Activated CD8-positive, alpha-beta T cell treated with anti-CD3 and anti-CD28 coated beads, Interleukin-2, amount 10 ng/mL, durations not matched to agents 7 days and 5 days (primary cell): ENCODE measurements at places on chromosomes 12 and 14.

DNA sequence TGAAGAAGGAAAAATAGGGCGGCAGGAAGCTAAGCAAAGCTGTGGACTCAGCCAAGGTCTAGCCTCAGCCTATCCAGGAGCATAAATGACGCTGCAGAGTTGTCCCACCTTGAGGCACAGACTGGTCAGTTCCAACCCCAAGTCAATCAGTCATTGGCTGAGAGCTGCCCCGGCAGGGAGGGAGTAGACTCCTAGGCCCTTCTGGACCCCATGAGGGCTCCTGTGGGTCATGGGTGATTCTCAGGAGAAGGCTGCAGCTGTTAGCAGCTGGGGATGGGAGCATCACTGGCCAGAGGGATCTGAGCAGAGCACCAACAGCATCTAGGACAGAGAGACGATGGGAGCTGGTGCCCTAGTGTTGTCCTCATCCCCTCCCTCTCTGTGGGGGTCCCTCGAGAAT is 51.8 kb upstream of the ESRRB start:
- peaks cover 16% of the 10 kb centered on the region for H3K27me3 ChIP-seq
- H3K27ac ChIP-seq = no peak overlapping the region
- H3K36me3 ChIP-seq = no peaks in the 10 kb centered on the region
- no peak overlapping the region for H3K4me3 ChIP-seq

DNA sequence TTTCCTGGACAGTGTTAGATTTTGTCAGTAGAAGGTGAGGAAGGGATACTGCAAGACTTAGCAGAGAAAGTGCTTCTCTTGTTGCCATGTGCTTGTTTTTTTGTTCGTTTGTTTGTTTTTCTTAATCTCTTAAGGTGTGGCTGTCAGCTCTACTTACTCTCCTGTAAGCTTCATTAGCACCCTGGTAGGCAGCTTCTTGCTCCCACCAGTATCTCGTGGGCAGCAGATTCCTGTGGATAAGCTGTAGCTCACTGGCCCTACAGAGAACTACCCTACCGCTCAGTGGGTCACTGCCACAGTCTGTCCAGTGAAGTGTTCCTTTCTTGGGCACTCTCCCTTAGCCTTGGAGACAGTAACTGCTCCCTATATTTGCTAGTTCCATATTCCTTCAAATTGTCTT is 30.1 kb downstream of the VRK1 start:
- H3K27me3 ChIP-seq = no peaks in the 10 kb centered on the region
- H3K4me3 ChIP-seq = no peak overlapping the region
- H3K36me3 ChIP-seq = peaks cover 45% of the 10 kb centered on the region
- H3K4me1 ChIP-seq = peaks cover 15% of the 10 kb centered on the region

DNA sequence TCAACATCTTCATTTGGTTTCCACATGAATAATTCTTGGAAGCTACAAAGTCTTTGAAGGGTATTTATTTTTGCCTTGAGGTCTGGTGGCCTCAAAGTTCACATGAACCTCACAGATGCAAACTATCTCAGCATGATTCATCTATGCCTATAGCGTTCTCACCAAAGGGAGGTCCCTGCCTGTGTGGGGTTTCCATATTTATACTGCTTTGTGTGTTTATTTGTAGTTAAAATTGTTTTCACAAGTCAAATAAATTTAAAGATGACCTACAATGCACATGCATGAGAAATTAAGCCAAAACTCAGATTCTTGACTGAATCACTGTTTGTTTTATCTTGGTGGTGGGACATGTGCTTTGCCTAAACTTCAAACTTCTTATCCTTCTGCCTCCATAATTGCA is 176.7 kb downstream of the PPM1H start:
- peaks cover 16% of the 10 kb centered on the region for H3K4me1 ChIP-seq
- no peak overlapping the region for H3K27ac ChIP-seq
- no peaks in the 10 kb centered on the region for H3K36me3 ChIP-seq
- H3K27me3 ChIP-seq = peaks cover 11% of the 10 kb centered on the region
- no peak overlapping the region for H3K4me3 ChIP-seq

- peaks cover 3% of the 10 kb centered on the region for H3K4me1 ChIP-seq
- H3K27ac ChIP-seq = no peak overlapping the region
- H3K27me3 ChIP-seq = no peaks in the 10 kb centered on the region
- no peak overlapping the region for H3K4me3 ChIP-seq
- no peak for DNase-seq
These were observed 24.6 kb upstream of the ANKLE2 start for GRCh38 chr12:132786192-132786591.

DNA sequence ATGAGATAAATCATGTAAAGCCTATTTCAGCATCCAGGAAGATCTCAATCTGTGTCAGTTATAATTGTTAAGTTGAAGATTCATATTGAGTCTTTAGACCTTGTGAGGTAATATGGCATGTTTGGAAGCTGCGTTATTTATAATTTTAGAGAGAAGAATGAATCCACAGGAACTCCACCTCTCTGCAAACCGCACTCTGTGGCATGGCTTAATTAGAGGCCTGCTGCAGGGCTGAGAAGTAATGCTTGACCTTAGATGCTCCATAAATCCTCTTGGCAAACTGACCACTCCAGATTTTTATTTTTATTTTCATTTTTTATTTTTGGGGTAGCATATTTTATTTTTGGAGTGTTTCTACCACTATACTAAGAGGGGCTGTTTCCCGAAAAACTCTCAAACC is 28.8 kb downstream of the BCAT1 start:
- no peak overlapping the region for H3K27ac ChIP-seq
- no peak for DNase-seq
- no peaks in the 10 kb centered on the region for H3K27me3 ChIP-seq
- H3K4me1 ChIP-seq = peaks cover 15% of the 10 kb centered on the region
- H3K36me3 ChIP-seq = peaks cover 2% of the 10 kb centered on the region

DNA sequence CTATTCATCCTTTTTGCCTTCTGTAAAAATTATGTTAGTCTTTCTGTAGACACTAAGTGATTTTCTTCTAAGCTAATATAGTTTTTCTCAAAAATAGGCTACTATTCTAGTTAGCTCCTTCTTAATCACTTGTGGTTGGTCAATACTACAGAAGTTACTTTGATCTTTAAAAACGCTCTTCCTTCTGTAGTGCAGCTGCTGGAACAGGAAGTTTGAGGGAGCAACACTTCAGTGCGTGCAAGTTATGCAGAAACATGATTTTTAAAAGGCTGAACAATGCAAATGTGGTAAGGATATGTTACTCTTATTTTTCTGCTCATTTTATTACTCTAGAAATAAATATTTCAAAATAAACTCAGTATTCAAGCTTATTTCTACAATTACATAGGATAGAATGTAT is 11.1 kb upstream of the RERGL start:
- no peak overlapping the region for H3K4me3 ChIP-seq
- H3K4me1 ChIP-seq = no peaks in the 10 kb centered on the region
- H3K36me3 ChIP-seq = no peaks in the 10 kb centered on the region
- H3K27me3 ChIP-seq = no peaks in the 10 kb centered on the region
- no peak for DNase-seq

- no peak overlapping the region for H3K27ac ChIP-seq
- DNase-seq = no peak
- H3K4me3 ChIP-seq = no peak overlapping the region
These were observed 1164.0 kb downstream of the TMEM121 start for GRCh38 chr14:106690333-106690891.

DNA sequence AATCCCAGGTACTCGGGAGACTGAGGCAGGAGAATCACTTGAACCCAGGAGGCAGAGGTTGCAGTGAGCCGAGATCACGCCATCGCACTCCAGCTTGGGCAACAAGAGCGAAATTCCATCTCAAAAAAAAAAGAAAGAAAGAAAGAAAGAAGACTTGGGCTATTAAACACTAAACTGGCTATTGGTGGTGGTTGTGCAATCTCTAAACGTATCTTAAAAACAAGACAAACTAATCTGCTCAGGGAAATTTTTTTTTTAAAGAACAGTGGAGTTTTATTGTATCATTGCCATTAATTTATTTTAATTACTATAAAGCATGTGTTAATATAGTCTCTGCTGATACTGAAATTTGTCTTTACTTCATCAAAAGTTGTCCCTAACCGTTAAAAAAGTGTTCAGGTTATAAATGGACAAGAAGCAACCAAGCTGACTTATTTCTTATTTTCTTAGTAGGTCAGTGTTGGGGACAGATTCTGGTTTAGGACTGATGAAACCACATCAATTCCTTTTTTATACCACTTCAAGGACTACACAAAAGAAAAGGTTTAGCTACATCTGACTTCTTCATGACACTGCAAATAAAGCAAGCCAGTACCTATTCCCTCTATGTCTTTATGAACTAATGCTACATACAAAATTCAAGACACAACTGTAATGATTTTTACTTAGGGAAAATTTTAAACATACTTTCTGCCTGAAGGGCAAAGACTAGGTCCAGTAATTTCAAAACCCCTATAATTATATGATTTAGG is 68.7 kb upstream of the KRAS start:
- no peak overlapping the region for H3K27ac ChIP-seq
- H3K27me3 ChIP-seq = no peaks in the 10 kb centered on the region
- DNase-seq = no peak
- no peak overlapping the region for H3K4me3 ChIP-seq
- no peaks in the 10 kb centered on the region for H3K36me3 ChIP-seq

DNA sequence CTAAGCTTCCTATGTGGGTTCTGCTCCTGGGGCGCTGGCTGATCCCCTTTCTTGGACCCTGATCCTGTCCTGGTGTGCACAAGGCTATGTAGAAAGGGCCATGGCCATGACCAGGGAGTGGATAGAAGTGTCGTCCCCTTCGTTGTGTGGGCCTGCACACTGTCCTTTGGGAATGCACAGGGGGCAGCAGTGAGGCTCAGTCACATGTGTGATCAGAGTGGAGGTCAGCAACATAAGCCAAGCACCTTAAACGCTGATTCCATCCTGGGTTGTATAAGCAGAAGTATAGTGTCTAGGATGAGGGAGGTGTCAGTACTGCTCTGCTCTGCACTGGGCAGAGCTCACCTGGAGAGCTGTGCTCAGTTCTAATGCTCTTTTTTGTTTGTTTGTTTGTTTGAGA is 48.4 kb downstream of the ESRRB start:
- no peak overlapping the region for H3K4me3 ChIP-seq
- H3K27me3 ChIP-seq = no peaks in the 10 kb centered on the region
- H3K4me1 ChIP-seq = no peaks in the 10 kb centered on the region
- H3K36me3 ChIP-seq = no peaks in the 10 kb centered on the region

GRCh38 chr14:94890785-94891184 is 120.9 kb upstream of the GSC start:
- H3K27me3 ChIP-seq = no peaks in the 10 kb centered on the region
- H3K4me1 ChIP-seq = no peaks in the 10 kb centered on the region
- no peak overlapping the region for H3K27ac ChIP-seq
- H3K4me3 ChIP-seq = no peak overlapping the region
- DNase-seq = no peak

DNA sequence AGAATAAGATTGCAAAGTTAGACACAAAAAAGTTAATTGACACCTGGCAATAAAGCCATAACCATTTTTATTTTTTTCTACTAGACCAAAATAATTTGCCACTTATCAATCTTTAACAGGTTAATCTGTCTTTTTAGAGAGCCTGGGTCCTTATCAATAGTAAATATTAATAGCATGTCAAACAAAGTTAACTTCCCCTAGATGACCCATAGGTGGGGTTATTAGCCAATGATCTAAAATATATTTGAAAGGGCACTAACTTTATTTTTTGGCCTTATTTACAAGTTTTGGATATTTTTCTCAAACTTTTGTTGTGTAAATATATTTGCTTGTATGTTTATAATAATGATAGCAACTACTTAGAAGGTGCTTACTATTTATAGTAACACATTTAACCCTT is 3.9 kb downstream of the ANKRD33 start:
- no peak overlapping the region for H3K4me3 ChIP-seq
- H3K27ac ChIP-seq = no peak overlapping the region
- H3K36me3 ChIP-seq = no peaks in the 10 kb centered on the region
- peaks cover 6% of the 10 kb centered on the region for H3K27me3 ChIP-seq

DNA sequence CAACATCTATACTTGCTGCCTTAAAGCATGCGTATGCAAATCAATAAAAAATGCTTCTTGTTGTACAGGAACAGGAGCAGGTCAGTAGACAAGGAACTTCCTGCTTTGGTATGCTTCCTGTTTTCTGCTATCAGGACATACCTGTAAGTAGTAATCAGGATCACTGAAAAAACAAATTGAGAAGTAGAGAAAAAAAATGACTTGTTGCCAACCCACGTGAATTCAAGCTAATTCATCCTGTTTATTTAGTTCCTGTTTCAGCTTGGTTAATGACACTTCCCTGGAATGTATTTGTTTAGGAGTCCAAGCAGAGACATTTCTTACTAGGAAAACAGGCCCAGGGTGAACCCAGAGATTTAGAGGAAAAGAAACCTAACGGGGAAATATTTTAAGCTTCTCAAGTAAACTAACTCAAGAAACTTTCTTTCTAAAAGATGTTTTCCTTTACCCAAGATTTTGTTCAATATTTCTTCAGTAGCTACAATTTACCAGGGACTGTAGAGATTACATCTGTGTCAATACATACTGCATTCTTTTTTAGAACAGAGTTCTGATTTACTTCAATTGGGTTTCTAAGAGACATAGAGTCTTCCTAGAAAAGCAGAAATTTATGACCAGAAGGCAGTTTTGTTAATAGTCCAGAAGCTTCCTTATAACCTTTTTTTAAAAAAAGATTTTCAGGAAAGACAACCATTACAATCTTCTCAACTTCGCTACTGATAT is 124.2 kb downstream of the PAWR start:
- no peaks in the 10 kb centered on the region for H3K4me1 ChIP-seq
- no peak overlapping the region for H3K27ac ChIP-seq
- no peaks in the 10 kb centered on the region for H3K36me3 ChIP-seq

GRCh38 chr12:95997911-95998510 is 1.9 kb upstream of the HAL start:
- no peaks in the 10 kb centered on the region for H3K27me3 ChIP-seq
- H3K4me1 ChIP-seq = peaks cover 6% of the 10 kb centered on the region
- no peak overlapping the region for H3K27ac ChIP-seq
- no peak for DNase-seq
- H3K36me3 ChIP-seq = peaks cover 4% of the 10 kb centered on the region

DNA sequence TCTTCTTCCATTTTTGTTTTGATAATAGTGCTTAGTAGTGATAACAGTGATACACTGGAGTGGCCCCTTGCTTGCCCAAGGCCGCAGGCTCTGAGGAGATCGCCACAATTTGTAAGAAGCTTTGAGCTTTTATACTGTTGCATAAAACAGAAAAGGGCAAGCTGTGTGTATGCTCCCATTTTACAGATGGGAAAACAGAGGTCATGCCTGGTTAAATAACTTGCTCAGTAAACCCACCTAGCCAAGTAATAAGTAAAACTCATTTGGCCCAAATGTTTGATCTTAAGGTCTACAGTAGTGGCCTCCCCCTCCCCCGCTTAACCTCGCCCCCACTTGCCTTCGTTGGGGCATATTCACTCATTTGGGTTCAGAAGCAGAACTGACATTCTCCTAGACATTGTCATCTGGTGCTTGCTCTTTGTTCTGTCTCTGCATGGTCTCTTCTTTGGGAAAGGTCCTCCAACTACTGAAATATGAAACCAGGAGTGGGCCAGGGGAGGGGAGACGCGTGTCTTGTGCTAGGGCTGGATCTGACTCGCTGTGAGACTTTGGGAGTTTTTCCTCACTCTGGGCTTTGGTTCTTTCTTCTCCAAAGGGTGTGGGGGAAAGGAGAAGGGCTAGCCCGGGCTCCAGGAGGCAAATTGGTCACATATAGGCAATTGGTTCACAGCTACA is 88.1 kb downstream of the PAPOLA start:
- no peak for DNase-seq
- peaks cover 28% of the 10 kb centered on the region for H3K27me3 ChIP-seq
- no peaks in the 10 kb centered on the region for H3K36me3 ChIP-seq
- H3K4me1 ChIP-seq = peaks cover 27% of the 10 kb centered on the region
- H3K27ac ChIP-seq = no peak overlapping the region

GRCh38 chr14:55340482-55340881 is 69.3 kb downstream of the FBXO34 start:
- peaks cover 36% of the 10 kb centered on the region for H3K4me1 ChIP-seq
- no peak overlapping the region for H3K4me3 ChIP-seq
- H3K27ac ChIP-seq = no peak overlapping the region
- peaks cover 2% of the 10 kb centered on the region for H3K36me3 ChIP-seq
